ENCODE measurements at places on chromosomes 12 and 14.
A peak's percentile ranks its signal among the peaks of the same experiment; 100 is the strongest.

DNA sequence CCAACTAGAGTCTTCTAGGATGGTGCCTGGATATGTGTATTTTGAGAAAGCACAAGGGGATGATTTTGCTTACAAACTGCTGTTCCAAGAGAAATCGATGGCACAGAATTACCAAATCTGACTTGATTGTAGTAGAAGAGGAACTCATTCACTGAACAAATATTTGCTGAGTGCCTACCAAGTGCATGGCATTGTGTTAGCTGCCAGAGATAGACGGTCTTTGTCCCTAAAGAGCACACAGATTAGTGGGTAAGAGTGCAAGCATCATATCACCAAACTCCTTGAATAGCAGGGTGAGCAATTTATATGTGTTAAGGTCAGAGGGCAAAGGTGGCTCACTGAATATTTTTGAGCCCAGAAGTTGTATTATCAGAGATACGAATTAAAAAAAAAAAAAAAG is 3.5 kb upstream of the FOXN3 start:
- no peak for DNase-seq

DNA sequence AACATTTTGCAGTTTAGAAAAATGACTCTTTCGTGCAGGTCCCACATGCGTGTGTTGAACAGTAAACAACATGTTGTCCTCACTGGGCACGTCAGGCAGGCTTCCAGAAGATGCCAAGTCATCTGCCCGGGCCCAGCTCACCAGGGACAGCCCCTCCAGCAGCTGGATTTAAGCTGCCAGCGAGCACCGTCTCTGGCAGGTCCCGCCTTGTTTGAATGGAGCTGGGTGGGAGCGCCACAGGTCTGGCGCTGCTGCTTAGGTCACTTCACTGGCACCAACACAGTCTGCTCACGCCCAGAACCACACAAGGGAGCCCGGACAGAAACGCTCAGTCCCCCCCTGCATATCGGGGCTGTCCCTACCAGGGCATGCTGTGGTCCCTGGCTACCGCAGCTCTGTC is 33.1 kb upstream of the MMP17 start:
- DNase-seq = no peak

DNA sequence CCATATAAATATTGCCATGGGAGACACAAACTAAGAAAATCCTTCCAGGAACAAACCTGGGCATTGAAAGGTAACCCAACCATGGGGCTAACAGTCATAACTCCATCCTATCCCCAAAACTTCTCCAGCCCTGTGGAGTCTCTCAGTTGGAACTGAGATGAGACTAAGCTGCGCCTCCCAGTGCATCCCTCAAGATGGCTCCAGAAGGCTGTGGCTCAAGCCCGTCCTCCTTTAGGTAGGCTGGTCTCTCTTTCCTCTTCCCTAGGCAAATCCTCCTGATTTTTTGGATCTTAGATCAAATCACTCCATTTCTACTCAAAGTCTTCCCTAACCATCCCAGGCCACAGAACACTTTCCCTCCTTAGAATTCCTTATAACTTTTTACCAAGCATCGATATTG is 364.3 kb upstream of the CCDC196 start:
- no peak for DNase-seq

DNA sequence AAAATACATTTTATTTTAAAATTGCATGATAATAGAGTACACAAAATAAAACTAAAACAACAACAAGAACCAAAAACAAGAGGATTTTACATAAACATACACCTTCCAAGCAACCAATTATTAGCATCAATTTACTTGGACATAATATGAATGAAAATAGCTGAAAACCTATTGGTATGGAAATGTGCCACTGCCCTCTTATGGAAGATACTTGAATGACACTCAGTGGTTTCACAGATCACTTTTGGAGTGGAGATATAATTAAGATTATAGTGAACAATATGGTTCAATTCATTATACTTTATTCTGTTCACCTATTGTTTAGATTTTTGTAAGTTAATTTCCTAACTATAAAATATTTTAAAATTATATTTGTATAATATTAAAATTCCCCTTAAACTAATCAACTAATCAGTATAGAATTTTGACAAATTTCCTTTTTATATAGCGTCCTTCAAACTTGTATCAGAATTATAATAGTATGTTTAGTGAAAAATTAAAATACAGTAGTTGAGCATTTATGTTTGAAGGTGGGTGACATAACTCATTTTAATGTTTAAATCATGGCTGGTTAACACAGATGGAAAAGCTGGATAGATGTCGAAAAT is 70.1 kb downstream of the SLC6A15 start:
- no peak for DNase-seq

DNA sequence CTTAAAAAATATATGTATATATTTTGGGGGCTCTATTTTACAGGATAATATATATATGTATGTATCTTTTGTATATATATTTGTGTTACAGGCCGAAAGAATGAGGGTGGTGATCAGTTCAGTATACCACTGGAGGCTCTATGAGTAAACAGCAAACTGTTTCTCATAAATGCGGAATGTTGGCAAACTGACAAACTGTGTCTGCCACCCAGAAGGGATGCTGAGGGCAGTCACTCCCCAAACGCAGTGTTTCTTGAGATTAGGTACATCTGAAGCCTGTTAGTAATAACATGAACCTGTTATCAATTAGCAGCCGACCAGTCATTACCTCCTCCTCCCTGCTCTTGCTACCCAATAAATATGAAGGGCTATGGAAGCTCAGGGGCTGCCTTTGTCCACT is 20.8 kb downstream of the TNFAIP2 start:
- DNase-seq = no peak

- no peak for DNase-seq
Observed at GRCh38 chr14:101707068-101707842, 54.3 kb upstream of the PPP2R5C start.

- no peak for DNase-seq
Observed at GRCh38 chr14:62604524-62604923, 440.7 kb downstream of the KCNH5 start.

DNA sequence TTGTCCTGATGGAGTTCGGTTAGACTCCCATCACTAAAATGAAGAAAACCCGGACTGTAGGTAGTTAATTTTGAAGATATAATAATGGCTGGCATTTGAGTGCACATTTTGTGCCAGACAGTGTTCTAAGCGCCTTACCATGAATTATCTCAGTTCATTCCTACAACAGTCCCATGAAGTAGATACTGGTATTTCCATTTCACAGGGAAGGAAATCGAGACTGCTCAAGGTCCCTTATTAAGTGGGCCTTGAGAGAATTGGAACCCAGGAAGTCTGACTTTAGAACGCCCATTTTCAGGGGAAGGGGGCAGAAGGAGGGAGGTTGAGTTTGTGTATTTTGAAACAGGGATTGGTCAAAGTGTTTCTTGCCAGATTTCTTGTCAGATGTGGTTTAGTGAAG is 855 bp downstream of the MNAT1 start:
- DNase-seq = no peak

DNA sequence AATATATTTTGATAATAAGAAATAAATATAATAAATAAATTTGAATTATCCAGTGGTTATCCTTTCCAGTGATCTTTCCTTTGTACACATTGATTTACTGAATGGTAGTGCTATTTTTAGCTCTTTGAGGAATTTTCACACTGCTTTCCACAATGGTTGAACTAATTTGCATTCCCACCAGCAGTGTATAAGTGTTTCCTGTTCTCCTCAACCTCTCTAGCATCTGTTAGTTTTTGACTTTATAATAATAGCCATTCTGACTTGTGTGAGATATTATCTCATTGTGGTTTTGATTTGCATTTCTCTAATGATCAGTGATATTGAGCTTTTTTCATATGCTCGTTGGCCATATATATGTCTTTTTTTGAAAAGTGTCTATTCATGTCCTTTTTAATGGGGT is 333.7 kb downstream of the RAD51B start:
- no peak for DNase-seq

GRCh38 chr12:41645624-41646023 is 457.5 kb downstream of the PDZRN4 start:
- DNase-seq = no peak

DNA sequence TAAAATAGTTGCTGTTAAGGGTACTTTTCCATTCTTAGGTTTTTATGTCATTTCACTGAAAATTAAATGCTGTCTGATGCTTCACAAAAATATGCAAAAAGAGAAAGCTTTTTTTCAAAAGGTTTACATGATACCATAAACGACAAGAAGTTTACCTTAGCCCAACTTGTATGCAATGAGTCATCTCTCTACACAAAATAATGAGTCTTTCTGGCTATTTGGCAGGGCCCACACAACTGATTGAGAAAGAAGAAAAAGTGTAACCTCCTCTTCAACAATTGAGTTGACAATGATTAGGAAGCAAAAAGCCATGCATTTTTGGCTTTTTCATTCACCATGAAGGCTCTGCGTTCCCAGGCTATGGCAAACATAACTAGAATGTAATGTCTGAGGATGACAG is 165.4 kb upstream of the CPNE8 start:
- no peak for DNase-seq

DNA sequence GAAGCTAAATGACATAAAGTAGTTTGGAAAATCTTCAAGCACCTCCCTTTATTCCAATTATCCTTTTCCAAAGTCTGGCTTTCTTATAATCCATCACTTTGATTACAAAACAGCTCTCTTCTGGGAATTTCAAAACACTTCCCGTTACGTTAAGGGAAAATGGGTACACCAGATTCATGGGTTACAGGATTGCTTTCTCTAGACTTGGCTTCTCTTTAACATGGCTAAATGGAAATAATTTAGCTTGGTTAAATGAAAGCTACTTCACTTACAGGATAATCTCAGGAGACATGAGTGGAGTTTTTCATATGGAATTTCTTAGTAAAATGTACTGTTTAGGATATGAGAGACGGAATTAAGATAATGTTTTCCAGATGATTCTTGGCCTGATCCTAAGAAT is 14.7 kb downstream of the GSTZ1 start:
- DNase-seq = no peak

- DNase-seq = peak; percentile 3
Observed at GRCh38 chr12:12561371-12562015, 1.2 kb downstream of the DUSP16 start.

DNA sequence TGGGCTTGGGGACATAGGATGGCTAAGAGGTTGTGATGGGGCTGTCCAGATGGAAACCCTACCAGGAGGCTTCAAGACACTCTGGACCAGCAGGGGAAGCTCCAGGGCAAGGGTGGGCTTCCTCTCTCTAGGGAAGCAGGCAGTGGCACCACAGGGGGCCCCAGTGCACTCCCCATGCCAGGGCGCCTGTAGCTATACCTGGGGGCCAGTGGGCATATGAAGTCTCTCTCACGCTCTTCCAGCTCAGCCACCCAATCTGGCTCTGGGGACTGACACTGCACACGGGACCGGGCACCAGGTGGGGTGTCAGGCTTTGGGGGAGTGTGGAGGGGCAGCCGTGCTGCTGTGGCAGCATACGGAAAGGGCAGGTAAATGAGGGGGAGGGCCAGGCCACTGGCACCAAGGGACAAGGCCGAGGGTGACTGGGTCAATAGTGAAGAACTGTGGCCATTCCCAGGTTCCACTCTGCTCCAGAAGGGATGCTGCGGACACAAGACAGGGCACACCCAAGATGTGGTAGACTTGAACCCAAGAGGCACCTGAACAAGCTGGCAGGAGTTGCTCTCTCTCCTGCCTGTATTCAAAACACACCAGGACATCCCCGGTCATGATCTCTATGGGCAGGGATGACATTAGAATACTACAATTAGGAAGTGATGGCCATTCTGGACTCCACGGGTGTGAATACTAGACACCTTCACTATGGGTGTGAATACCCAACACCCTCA is 27.5 kb downstream of the RFLNA start:
- no peak for DNase-seq

- no peak for DNase-seq
Observed at GRCh38 chr14:103123634-103124500, 606 bp downstream of the TNFAIP2 start.

- no peak for DNase-seq
Observed at GRCh38 chr14:63901434-63902085, 48.8 kb downstream of the SYNE2 start.

- DNase-seq = peak; percentile 15
Observed at GRCh38 chr12:90280564-90281058, 572.0 kb upstream of the ATP2B1 start.
